ENCODE measurements at places on chromosomes 3 and 15.

DNA sequence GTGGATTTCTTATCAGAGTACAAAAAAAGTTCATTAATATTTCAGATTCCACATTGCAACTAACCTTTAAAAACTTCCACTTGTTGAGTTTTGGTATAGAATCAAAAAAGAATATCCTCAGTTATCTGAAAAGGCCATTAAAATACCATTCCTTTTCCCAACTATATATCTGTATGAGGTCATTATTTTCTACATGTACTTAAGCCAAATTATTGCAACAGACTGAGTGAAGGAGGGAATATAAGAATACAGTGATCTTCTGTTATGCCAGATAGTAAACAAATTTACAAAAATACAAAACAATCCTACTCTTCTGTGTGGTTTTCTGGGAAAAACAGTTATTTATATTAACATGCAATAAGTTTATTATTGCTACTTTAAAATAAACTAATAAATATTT is 5.7 kb upstream of the GANC start:
- DNase-seq = no peak

- DNase-seq = no peak
Observed at GRCh38 chr3:52650439-52650838, 35.3 kb downstream of the PBRM1 start.

DNA sequence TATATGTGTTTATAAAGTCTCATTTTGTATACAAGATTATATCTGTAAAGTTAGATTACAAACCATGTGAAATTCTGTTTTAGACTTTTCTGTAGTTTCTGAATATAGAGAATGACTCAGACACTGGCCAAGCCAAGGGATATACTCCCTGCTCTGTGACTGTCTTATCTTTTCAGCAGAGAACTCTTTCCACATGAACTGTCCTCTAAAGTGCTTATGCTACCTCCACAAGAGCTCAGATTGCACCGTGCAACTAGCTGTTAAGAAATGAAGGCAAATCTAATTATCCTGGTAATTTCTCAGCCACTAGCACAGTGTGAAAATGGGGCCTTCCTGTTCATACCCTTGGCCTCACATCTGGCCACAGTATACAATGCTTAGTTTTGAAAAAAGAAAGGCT is 44.3 kb upstream of the CPNE4 start:
- no peak for DNase-seq

GRCh38 chr3:126258670-126259069 is 78.3 kb upstream of the ALDH1L1 start:
- no peak for DNase-seq

DNA sequence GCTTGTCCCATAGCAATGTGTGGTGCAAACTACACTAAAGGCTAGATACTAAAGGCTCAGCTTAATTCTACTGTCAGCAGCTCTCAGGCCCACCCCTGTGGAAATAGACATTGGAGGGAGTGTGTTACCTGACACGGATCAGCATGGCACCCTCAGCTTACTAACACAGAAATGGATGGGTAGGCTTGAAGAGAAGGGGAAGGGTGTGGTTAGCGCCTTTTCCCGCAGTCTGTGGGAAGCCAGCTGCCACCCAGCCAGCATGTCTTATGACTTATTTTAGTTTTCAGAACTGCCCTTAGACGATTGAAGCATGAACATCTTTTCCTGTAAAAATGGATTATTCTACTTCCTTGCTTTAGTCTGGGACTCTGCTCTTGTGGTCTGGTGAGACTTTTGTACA is 25.8 kb upstream of the ADPGK start:
- DNase-seq = no peak

DNA sequence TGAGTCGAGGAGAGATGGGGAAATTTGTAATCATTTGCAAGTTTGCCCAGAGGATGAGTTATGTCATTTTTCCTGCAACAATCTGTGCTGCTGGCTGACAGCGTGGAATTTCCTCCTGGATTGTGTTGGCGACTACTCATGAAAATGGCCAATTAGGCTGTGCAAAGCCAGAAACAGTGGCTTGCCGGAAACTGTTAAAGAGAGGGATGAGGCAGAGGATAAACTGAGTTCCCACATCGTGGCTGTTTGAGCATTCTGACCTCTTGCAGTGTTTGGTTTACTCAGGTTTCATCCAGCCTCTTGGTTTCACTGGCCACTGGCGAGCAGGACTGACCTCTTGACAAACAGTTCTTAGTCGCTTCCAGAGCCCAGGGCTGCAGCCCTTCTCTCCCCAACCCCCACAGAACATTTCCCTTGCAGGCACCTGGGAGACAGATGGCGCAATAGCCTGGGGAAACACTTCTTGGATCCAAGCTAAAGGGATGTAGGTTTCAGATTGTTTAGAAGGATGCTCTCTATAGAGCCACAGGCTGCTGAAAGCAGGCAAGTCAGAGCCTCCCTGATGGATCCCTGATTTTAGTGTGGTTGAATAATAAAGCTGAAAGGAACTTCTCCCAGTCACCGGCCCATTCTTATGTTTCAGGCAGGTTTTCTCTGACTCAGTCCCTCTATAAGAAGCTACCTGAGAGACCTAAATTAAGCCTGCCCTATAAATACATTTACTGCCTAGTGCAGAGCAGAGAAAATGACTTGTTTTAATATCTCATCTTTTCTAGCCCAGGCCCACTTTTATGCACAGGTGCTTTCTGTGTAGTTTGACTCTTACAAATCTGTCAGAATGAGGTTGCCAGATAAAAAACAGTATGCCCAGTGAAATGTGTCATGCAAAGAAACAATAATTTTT is 92.8 kb upstream of the UBE2E1 start:
- no peak for DNase-seq

- no peak for DNase-seq
Observed at GRCh38 chr15:51382787-51383186, 41.3 kb downstream of the GLDN start.

GRCh38 chr15:63870487-63871209 is 36.9 kb upstream of the HERC1 start:
- DNase-seq = no peak

GRCh38 chr3:190005343-190006113 is 115.2 kb downstream of the P3H2 start:
- no peak for DNase-seq

DNA sequence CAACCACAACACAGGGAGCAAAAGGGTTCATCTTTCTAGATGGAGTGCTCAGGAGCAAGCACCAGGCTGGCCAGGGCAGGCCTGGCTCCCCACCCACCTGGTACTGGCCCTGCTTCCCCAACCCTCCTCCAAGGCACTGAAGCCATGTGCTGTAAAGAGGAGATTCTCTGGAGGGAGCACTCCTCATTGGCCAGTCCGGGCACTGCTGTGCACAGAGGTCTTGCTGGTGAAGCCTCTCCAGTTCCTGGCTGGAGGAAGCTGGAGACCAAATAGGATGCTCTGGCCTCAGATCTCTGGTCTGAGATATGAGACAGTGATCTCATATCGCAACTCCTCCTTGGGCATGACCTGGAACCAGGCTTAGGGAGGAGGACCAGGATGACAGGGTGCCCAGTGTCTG is 7.7 kb upstream of the SEMA3F start:
- no peak for DNase-seq

DNA sequence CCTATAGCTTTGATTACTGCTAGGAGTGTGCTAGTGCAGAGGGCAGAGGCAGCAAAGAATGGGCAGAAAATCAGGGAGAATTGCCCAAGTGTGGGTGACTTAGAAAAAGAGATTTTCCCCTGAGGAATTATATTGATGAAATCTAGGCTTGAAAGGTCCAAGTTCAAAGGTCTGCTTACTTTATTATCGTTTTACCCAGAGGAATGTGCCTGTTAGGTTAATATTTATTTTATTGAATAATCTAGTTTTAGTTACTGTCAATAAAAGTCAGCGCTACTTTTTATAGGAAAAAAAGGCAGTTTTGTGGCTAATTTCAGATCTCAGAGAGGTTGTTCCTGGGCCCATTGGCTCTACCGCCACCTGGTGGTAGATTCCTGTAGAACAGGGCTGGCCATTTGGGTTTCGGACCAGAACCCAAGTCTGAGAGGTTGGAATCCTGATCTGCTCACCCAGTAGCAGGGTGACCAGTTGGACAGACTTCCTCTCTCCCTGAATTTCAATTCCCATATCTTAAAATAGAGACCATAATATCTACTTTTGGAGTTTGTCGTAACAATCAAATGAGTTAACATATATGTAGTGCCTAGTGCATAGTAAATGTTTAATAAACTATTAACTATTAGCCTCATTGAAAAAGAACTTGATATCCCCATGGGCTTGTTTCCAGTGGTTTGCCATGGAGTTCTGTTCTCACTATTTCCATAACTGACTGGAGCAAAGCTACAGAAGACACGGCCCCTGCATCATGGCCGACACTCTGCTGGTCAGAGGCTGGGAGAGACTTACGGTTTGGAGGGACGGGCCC is 62.7 kb upstream of the ZNF148 start:
- DNase-seq = no peak

Data from GDM1 (cell line).